Mucosa of descending colon (tissue), 3 donors: ENCODE measurements at places on chromosomes 1 and 21. TPM values are rescaled to one million over a fixed set of nuclear protein-coding genes. Genes with fewer than 3 reads are reported as not detected.

Gene GJA8
- total RNA-seq, result not detected

Gene LRRC8D
- 39.6 TPM for total RNA-seq

Gene ITGB3BP
- 12.9 TPM for total RNA-seq

Gene MEAF6
- total RNA-seq, result 30.2 TPM

- no peak for DNase-seq
Measured at GRCh38 chr1:109249654-109250401, 489 bp downstream of the CELSR2 start.

GRCh38 chr1:190436615-190437014, 41.0 kb downstream of the BRINP3 start:
- peak; percentile 37 for DNase-seq

- DNase-seq, result no peak
Measured at GRCh38 chr1:224087286-224087794, 26.6 kb upstream of the FBXO28 start.

DNA sequence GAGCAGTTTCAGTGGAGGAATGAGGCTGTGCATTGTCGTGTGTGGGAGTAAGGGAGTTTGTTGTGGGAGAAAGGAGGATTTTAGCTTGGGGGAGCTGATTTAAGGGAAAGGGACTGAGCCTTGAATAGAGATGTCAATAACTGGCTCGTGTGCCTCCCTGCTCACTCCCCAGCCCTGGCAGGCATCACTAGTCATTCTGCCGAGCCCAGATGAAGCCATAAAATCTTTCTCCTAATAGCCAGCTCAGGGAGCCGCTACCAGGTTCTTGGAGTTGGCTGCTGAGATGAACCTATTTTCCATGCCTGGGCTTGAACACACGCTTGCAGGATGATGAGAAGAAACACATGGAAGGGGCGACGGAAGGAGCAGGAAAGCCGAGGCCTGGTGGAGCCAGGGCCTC, 65.0 kb upstream of the POU3F1 start:
- no peak for DNase-seq

- no peak for DNase-seq
Measured at GRCh38 chr1:11272544-11272831, 510 bp upstream of the UBIAD1 start.

- no peak for DNase-seq
Measured at GRCh38 chr1:209835782-209836298, 8.1 kb downstream of the UTP25 start.

GRCh38 chr1:172900376-172900997, 150.3 kb downstream of the TNFSF18 start:
- no peak for DNase-seq

DNA sequence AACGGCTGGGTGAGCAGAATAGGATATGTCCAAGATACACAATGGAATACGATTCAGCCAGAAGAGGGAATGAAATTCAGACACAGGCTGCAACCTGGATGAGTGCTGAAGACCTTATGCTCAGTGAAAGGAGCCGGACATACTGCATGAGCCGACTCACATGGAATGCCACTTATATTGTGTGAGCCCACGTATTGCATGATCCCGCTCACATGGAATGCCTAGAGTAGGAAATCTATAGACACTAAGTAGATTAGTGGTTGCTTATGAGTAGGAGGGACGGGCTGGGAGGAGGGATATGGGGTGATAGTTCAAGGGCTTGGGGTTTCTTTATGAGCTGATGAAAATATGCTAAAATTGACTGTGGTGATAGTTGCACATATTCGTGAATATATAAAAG, 26.8 kb downstream of the TMPRSS2 start:
- DNase-seq, result no peak

- no peak for DNase-seq
Measured at GRCh38 chr1:6257541-6258069, 3.3 kb downstream of the GPR153 start.

DNA sequence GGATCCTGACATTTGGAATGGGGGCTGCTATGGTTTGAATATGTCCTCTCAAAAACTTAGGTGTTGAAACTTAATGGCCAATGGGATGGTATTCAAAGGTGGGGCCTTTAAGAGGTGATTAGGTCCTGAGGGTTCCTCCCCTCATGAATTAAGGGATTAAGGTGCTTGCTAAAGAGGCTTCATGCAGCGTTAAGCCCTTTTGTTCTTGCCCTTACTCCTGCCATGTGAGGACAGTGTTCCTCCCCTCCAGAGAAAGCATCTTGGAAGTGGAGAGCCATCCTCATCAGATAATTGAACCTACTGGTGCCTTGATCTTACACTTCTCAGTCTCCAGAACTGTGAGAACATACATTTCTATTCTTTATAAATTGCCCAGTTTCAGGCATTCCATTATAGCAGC, 146.6 kb downstream of the KCNJ6 start:
- no peak for DNase-seq
